HCT116 (cell line): ENCODE measurements at places on chromosomes 5 and 9.

GRCh38 chr9:71032779-71033178 is 88.6 kb downstream of the TRPM3 start:
- no peak for DNase-seq

DNA sequence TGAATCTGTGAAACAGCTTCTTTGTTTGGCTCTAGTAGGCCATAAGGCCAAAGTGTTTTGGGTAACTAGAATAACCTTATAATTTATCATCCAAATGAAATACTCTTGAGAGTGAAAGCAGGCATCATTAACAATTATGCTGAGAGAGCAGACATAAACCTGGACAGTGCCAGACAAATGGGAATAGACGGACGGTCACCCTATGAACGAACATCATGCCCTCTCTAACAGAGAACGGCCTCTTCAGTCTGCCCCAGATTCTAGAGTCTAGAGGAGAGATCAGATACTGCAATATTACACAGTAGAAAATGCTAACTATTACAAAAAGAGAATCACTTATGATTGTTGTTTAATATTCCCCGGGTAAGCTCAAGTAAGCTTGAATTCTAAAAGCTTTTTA is 68.5 kb downstream of the APBA1 start:
- no peak for DNase-seq

GRCh38 chr5:150234576-150235499 is 45.0 kb downstream of the SLC6A7 start:
- no peak for DNase-seq

DNA sequence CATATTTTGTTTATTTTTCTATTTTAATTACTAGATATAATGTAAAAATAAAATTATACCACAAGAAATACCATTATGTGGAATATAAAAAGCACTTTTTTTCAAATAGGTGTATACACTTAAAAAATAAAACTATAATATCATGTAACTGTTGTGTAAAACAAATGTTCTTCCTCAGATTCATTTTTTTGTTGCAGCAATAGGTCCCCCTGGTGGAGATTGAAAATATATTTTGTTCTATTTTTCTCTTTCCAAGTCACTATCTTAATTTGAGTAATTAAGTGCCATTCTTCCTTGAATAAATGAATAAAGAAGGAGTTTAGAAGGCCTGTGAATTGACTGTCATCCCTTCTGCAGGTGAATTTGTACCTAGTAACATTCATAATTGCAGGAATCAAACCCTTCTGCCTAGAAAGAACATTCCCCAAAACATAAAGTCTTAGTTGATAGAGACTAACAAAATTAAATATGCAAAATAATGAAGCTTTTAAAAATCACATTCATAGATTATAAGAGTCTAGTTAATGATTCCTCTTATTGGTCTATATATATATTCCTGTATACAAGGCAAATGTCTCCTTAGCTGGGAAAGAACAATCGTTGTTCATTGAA is 23.4 kb downstream of the CETN3 start:
- peak; percentile 21 for DNase-seq

DNA sequence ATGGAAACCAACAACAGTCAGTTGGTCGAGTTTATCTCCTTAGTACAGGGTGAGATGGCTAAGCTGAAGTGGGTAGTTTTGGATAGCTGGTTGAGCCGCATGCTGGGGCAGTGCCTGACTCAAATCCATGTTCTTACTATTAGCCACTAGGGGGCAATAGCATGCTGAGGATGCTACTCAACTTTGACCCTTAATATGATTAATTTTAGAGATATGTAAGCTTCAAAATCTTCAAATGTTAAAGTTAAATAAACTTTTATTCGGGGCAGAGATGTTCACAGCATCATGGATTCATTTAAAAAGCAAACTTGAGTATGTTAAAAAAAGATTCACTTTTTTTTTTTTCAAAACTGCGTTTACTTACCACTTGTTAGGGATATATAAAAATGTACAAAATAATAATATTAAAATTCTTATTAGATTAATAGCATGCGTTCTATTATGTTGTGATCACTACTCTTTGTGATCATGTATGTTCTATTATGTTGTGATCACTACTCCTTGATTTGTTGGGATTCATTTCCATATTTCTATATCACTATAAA is 57.0 kb downstream of the C9orf153 start:
- peak; percentile 27 for DNase-seq

- no peak for DNase-seq
Measured at GRCh38 chr9:82732928-82733327, 330.0 kb downstream of the RASEF start.

- no peak for DNase-seq
Measured at GRCh38 chr5:77156379-77156778, 54.1 kb upstream of the PDE8B start.

DNA sequence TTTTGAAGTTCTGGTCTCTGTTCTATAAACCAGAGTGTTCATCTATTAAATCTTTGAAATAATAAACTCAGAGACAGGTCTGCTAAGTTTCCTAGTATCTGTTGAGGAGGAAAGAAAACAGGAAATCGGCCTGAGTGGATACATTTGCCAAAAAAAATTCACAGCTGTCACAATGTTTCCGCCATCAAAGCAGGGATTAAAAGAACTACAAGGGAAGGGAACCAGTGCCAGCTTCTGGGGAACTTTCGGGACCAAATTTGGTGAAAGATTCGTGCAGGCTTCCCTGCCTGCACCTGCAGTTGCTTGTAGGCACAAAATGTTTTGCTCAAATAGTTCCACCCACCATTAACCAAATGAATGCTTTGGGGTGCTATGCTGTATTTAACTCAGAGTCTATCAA is 267.5 kb downstream of the MSX2 start:
- DNase-seq: no peak

DNA sequence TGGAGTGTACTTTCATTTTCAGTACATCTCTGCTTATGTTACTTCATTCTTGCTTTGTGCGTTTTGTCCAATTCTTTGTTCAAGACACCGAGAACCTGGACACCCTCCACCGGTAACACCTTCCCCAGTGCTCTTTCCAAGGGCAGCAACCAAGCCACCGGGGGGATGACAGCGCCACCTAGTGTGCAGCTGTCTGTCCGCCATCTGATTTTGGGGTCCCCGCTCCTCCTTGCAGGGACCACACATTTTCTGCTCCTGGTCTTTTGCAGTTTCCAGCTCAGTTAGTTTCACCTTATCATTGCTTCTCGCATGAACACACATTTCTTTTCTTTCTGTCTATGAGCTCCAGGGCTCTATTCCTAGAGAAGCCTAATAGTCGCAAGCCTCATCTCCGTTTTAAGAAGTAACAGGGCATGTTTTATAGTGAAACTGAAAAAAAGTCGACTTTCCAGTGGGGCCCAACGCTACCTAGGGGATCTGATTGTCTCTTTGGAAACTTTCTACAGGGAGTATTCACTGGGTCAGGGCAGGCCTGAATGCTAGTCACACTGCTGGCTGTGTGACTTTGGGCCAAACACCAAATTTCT is 152.1 kb downstream of the FSTL4 start:
- peak; percentile 19 for DNase-seq

DNA sequence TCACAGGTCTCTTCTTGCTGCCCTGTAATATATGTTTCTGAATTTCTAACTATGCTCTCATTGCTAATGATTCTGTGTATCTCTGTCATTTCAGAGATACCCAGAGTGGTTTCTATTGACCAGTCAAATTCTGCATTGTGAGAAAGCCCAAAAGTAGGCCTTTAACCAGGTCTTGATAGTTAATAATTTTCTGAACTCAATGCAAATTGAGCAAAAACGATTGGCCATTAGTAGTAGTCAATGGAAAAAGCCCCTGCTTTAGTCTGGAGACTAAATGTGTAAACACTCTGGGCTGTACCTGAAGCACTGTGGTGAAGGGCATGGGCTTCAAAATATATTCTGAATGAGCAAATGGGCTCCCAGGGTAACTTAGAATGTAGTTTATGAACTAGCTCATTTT is 307.6 kb downstream of the ARL15 start:
- DNase-seq: no peak

- DNase-seq: no peak
Measured at GRCh38 chr5:17227868-17228267, 10.4 kb downstream of the BASP1 start.

- no peak for DNase-seq
Measured at GRCh38 chr5:6728011-6728794, 15.0 kb downstream of the TENT4A start.

DNA sequence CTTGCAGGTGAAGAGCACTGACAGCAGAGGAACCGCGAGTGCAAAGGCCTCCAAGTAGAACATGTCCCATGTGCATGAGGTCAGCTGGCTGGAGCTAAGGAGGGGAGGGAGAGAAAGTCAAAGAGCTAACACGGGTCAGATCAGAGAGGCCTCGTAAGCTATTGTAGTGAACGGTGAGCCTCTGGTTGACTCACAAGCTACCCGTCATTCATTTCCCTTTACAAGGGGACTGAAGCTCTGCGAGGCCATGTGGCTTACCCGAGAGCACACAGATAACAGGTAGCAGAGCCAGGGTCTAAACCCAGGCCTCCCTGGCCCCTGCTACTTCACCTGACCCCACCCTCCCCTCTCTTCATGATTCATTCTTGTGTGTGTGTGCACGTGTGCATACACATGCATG is 152.7 kb upstream of the ADRA1B start:
- no peak for DNase-seq

GRCh38 chr9:70428781-70429180 is 14.3 kb upstream of the KLF9 start:
- DNase-seq: no peak

DNA sequence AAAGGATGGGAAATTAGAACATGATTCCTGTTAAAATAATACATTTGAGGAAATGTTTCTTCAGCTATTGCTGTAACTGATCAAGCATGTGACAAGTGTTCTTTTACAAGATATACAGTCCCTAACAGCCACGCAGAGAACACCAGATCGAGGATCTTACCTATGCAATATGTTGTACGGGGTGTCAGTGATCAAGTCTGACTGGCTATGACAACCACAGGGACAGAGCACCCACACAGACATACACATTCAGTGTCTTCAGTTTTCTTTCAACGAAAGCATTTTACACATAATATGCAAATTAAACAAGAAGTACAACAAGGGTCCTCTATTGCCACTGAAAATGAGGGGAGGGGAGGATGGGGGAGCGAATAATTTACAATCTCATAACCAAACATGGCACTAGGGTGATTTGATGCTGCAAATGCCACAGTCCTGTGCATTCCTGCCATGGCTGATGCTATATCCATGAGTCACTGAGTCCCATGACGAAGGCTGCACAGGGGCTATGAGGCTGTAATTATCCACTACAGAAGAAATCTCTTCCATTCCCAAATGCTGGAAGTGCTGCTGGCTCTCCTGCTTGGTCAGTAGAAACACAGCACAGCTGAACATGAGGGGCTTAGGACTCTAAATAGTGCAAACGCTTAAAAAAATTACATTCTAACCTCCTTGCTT is 118.2 kb downstream of the KLHL3 start:
- DNase-seq: no peak

DNA sequence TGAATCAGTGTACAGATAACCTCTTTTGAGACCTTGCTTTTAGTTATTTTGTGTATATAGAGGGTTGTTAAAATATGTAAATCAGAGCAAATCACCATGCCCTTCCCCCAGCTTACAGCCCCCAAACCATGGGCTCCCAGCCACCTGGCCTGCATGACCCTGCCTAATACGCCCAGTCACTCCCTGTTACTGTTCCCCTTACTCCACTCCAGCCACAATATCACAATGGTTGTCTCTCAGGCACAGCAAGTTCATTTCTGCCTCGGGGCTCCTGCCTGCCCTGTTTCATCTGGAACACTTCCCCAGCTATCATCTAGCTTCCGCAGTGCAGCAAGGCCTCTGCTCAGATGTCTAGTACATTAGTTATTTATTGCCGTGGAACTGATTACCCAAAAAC is 5.0 kb upstream of the CARD19 start:
- DNase-seq: no peak

GRCh38 chr5:1492757-1493156 is 31.0 kb downstream of the LPCAT1 start:
- DNase-seq: no peak

DNA sequence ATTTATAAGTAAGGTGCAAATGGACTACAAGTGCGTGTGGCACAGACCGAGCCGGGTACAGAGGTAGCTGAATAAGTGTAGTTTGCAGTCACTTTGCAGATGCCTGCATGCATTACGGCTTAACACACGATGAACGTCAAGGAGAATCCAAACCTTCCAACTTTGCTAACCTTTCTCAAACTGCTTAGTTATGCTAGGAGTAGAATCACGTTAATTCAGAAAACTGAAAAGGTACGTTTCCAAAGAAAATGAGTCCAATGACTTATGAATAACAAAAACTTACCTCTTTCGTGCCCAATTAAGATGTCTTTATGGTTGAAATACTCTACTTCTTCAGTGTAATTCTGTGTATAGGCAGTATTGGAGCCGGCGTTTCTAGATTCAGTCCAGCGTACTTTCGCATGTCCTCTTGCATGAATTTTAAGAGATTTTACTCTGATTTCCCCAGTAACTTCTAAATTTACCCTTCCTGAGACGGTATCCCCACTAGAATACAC is 539 bp downstream of the ARRDC3 start:
- no peak for DNase-seq

DNA sequence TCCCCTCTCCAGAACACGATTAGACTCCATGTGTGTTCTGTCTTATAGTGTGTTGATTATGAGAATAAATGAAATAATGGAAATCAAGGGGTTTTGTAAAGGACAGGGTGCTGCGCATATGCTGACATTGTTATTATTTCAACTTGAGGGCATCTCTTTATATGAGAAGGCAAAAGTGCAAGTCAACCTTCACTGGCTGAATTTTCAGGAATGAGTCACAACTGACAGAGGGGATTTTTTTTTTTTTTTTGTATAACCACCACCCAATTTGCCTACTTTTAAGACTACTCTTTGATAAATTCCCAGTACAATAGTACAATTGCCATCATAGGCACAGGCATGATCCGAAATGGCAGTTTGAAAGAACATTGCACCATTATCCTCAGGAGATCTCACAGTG is 419.2 kb upstream of the NMUR2 start:
- no peak for DNase-seq

DNA sequence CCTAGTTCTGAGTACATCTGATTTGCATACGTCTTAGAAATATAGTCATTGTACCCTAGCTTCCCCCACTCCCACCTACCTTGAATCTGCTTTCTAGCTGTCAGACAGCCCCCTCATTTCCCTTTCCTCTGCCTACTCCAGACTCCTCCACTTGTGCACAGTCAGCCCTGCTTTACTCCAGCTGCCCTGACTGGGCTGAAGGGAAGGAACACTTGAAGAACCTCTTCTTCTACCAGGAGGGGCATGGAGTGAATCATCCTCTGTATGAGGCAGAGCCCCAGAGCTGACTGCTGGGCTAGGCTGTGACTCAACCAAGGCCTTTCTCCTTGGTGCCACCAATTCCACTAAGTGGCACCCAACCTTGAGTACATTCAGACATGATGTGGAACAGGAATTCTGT is 18.1 kb upstream of the ZFR start:
- DNase-seq: no peak

GRCh38 chr5:11504065-11504885 is 400.0 kb downstream of the CTNND2 start:
- DNase-seq: no peak

DNA sequence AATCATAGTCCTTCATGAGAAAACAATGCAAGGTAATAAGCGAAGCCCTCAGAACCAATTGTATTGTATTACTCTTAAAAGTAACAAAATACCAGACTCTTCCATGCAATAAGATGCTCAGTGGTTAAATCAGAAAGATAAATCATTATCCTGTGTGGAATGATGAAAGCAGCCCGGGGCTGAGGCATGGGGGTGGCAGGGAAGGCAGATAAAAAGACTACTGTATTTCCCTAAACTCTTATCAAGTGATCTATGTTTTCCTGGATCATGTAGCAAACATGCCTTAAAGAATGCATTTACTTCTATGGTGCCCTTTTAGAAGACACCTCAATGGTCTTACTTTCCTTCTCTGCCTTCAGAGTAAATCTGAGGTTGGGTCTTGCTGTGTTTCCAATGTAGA is 105.6 kb upstream of the DAPK1 start:
- DNase-seq: no peak
